ENCODE measurements at places on chromosomes 1 and 21.

DNA sequence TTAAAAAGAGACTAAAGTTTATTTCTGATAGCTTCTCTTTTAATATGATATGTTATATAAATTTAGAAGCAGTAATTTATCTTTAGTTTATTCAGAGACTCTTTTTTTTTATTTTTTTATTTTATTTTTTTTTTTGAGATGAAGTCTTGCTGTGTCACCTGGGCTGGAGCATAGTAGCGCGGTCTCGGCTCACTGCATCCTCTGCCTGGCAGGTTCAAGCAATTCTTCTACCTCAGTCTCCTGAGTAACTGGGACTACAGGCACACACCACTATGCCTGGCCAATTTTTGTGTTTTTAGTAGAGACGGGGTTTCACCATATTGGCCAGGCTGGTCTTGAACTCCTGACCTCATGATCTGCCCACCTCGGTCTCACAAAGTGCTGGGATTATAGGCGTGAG lies 89.6 kb downstream of the DISP1 start:
- no peak for DNase-seq

DNA sequence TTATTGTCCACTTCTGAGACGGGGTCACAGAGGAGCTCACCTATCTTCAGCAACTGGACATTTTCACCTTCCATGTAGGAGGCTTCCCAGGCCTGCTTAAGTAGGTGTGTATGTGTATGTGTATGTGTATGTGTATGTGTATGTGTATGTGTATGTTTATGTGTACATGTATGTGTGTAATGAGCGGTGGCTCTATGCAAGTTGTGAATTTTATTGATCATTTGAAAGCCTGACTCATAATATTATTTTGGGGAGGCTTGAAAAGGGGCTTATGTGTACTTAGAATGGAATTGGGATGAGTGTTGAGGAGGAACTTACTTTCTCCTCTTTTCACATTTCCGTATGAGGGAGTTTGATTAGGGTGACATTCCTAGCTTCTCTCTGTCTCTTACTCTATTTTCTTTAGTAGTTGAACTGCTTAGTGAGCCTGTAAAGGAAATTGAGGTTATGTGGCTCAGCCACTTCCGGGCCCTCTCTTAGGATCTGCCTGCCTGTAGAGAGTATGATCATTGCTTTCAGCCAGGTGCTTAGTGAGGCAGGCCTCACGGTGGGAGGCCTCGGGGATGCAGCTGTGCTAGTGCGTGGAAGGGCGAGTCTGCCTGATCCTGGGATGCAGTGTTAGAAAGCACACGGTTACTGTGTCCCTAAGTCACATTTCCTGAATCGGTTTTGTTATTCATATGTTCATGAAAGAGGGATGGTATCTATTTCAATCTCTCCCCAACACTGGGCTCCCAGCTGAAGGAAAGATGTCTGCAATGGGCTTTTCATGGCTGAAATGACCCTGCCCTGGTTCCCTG lies 61.0 kb downstream of the IER5 start:
- peak; percentile 90 for DNase-seq

DNA sequence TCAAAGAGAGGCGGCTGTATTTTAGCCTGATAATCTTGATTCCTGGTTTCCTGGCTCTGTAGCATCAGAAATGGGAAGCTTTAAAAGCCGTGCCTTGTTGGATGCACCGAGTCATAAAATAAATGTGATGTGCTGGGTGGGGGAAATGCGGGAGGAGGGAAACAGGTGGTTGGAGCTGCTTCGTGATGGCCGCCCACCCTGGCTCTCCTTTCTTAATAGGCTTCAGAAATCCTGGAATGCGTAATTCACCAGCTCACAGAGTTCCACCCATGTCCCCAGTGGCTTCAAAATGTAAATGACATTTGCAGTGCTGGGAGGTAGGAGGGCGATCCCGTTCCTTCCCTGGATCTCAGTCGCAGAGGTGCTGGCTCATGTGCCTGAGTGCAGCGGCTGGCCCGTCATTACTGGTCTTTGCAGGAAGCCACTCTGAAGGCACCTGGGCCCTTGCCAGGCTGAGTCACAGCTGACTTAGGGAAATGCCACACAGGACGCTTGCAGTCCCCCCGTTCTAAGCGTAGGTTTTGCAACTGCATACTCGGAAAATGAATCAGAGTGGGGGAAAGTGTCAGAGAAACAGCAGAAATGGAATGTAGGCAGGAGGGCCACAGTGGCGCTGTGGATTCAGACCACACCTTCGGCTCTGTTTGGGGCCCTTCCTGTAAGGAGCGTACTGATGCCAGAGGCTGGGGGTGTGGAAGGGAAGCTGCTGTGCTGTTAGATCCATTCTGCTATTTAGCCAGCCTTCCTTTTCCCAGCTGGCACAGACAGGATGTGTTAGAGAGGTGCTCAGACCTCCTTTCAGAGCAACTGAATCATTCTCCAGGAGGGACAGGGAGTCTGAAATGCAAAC lies 37.6 kb downstream of the GALNT2 start:
- peak; percentile 97 for DNase-seq

DNA sequence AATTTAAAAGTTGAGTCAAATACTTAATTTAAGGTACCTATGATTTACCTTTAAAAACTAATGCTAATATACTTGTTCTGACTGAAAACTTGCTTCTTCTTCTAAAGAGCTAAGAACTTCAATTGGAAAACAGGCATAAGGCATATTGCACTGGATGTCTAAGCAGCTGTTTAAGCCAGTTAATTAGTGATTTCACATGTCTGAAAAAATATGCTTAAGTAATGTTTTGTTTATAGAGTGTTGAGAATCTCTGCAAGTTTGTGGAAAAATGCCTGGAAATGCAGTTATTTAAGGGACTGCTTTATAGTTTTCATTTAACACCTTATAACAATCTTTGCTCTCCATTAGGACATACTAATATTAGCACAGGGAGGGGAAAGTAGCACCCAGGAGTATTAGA lies 28.2 kb downstream of the UBE2U start:
- DNase-seq: no peak

DNA sequence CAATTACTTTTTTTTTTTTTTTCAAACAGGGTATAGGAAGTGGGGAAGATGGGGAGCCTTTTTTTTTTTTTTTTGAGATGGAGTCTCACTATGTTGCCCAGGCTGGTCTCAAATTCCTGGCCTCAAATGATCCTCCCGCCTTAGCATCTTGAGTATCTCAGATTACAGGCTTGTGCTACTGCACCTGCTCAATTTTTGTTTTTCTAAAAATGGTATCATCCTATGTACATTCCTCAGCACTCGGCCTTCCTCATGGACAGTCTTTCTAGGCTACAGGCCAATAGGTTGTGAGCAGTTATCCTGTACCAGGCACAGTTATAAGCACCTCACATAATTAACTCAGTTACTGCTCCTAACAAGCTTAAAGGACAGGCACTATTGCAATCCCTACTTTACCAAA lies 132.1 kb upstream of the EDN2 start:
- no peak for DNase-seq

DNA sequence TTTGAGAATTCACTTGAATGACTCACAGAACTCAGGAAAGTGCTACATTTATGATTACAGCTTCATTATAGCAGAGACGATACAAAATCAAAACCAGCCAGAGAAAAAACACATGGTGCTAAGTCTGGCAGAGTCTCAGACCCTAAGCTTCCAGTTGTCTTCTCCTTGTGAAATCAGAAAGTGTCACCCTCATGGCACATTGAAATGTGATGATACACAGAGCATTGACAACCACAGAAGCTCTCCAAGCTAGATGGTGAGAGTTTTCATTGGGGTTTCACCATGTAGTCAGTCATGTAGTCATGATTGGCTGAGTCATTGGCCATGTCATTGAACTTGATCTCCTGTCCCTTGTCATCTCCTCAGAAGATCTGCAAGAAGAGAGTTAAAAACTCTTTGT lies 526.6 kb downstream of the MRPL39 start:
- DNase-seq: no peak

DNA sequence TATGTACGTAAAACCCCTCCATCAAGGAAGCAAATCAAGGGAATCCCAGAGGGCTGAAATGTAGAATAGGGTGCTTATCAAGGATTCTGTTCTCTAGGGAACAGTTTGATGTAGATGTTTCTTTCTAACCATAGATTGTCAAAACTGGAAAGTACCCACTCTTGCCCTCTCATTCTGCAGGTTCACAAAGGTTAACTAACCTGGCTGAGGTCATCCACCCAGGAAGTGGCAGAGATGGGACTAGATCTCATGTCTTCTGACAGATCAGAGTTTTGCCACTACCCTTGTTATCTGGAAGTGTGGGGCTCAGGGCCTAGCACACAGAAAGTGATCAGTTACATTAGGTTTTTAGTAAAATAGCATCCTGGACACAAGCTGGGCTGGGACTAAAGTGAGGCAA lies 47.4 kb downstream of the GFI1 start:
- peak; percentile 16 for DNase-seq

GRCh38 chr1:75632350-75632949 lies 21.5 kb upstream of the SLC44A5 start:
- no peak for DNase-seq

DNA sequence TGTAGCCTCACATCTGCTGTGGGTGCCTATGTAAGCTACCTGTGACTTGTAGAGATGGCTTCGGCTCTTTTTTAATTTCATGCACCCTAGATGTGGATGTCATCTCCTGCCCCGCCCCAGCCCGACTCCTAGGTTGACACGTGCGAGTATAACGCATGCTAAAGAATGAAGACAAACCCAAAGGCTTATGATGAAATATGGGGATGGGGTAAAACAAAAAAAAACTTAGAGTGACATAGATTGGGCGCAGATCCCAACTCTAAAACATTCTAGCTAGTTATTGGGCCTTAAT lies 613 bp upstream of the ERO1B start:
- peak; percentile 67 for DNase-seq

GRCh38 chr1:203308923-203309331 lies 3.6 kb downstream of the BTG2 start:
- peak; percentile 25 for DNase-seq

- DNase-seq: no peak
Measured at GRCh38 chr1:59574085-59574484, 240.7 kb upstream of the HOOK1 start.

DNA sequence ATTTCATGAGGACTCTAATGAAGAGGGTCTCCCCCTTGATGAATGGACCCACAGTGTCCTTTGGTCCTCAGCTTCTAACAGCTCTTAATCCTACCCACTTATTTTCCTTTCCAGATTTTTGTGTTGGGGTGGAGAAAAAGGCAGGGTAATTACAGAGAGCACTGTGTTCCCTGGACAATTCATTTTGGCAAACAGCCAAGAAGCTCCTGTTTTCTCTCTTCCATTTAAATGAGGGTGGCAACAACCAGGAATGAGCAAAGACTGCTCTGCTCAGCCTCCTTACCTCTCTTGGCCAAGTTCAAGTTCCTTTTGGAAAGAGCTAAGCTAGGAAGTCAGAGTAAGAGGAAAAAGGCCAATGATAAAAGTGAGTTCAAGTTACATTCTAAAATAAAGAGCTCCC lies 11.9 kb downstream of the XKR8 start:
- no peak for DNase-seq

DNA sequence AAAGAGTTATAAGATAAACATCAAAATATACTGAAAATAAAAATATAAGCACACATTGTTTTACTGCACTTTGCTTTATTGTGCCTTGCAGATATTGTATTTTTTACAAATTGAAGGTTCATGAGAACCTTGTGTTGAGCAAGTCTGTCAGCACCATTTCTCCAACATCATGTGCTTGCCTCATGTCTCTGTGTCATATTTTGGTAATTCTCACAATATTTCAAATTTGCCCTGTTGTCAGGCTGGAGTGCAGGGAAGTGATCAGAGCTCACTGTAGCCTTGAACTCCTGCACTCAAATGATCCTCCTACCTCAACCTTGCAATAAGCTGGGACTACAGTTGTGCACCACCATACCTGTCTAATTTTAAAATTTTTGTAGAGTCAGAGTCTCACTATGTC lies 21.3 kb upstream of the CNIH3 start:
- DNase-seq: no peak

DNA sequence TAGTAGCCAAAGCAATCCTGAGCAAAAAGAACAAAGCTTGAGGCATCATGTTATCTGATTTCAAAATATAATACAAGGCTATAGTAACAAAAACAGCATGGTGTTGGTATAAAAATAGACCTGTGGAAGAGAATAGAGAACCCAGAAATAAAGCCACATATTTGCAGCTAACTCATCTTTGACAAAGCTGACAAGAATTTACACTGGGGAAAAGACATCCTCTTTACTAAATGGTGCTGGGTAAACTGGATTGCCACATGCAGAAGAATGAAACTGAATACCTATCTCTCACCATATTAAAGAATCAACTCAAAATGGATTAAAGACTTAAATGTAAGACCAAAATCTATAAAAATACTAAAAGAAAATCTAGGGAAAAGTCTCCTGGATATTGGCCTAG lies 59.5 kb upstream of the CD55 start:
- DNase-seq: no peak

GRCh38 chr21:14312871-14313270 lies 70.1 kb downstream of the HSPA13 start:
- no peak for DNase-seq

DNA sequence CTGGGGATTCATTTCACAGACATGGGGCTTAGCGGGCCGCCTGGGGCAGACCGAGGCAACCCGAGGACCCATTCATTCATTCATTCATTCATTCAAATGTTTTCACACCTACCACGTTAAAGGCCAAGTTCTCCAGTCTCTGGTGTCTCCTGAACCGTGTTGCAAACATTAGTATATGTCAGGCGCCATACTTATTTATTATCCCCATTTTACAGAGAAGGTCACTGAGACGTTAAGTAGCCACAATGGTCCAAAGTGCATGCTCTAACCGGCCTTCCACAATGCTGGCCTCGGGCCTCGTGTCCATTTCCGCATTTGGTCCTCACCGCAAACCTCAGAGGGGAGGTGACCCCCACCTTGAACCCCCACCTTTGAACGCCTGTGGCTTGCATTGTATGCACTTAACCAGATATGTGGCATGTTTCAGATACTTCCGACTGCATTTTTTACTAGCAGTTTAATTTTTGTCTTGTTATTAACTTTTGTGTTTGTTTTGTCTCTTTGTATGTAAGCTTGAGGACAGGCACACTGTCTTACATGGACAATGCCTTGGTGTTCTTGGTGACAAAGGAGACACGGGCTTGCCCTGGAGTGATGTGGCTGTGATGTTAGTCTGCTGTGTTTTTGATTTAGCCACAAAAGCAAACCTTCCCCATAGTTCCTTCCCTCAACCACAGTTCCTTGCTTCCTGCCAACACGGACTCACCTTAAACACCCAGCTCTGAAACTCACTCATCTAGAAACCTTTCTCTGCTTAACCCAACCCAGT lies 1.2 kb upstream of the IFFO2 start:
- no peak for DNase-seq
